BJ (cell line): ENCODE measurements at places on chromosomes 2 and 18. TPM values are rescaled to one million over a fixed set of nuclear protein-coding genes. Genes with fewer than 3 reads are reported as not detected.
A peak's percentile ranks its signal among the peaks of the same experiment; 100 is the strongest.

GRCh38 chr2:229673676-229674075, 40.7 kb downstream of the DNER start:
- DNase-seq, result no peak

GRCh38 chr2:236657801-236658200, 88.2 kb downstream of the ACKR3 start:
- no peak for DNase-seq

- DNase-seq, result no peak
Observed at GRCh38 chr2:3313781-3314375, 63.7 kb downstream of the EIPR1 start.

GRCh38 chr2:208319391-208319790, 53.3 kb downstream of the PIKFYVE start:
- no peak for DNase-seq

GRCh38 chr2:39665811-39666490, at the start of gene TMEM178A:
TSS of gene TMEM178A (plus strand) at chr2:39665917. CDS start at chr2:39665975, 58 bp downstream.
- no peak for DNase-seq

DNA sequence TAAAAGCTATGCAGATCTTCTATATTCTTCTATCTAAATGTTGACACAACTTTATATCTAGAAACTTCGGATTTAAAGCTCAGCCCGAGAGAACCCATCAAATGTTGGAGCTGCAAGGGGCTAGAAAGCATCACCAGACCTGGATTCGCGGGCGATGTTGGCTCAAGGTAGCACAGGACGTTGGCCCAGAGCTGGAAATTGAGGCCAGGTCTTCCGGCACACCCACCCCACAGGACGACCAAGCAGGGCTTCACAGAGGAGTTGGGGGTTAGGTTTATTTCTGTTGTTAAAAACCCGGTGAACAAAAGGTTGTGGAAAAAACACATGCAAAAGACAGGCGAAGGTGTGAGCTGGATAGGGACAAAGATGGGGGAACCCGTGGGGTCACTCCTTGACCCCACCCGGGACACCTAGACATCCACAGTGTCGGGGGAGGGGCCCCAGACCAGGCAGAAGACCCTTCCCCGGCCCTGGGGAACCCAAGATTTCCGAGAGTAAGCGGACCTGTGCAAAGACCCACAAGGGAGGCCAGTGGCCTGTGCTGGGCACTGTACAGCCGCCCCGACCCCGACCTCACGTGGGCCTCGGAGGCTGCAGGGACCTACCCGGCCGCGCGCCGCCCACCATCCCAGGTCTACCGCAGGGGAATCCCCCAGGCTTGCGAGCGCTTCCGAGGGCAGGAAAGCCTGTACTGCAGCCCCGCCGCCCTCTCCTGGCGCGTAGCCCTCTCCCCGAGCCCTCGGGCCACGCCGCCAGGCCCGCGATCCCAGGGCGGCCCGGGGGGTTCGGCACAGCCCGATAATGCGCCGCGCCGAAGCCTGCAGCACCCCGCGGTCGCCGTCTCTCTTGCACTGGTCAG, 1.8 kb upstream of the AGBL5 start:
- no peak for DNase-seq

GRCh38 chr2:96341641-96342040, 6.1 kb downstream of the NCAPH start:
- DNase-seq, result no peak

GRCh38 chr2:108877506-108877905, 90.9 kb downstream of the CCDC138 start:
- no peak for DNase-seq

- DNase-seq, result no peak
Observed at GRCh38 chr2:101806123-101806522, 108.6 kb downstream of the MAP4K4 start.

- peak; percentile 98 for DNase-seq
Observed at GRCh38 chr2:191486584-191487320, 191.2 kb upstream of the NABP1 start.

GRCh38 chr2:174322746-174323145, 12.0 kb upstream of the SP9 start:
- no peak for DNase-seq

GRCh38 chr18:61825386-61825785, 67.4 kb downstream of the RNF152 start:
- no peak for DNase-seq

DNA sequence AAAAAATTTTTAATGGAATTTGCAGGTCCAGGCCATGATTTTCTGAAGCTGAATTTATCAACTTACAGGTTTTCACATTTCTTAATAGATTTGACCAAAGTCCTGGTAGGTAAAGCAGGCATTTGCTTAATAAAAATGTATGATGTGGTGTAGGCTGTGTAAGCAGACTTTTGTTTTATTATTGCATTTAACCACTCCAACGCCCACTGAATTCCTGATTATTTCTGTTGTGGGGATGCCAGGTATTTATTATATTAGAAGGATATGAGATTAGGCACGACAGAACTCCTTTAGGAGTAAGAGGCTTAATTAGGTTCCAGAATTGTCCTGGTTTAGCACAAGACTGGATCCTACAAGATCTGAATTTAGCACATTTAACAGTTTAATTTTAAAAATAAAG, 111.1 kb downstream of the ADCYAP1 start:
- DNase-seq, result no peak

GRCh38 chr2:152542995-152543481, 174.2 kb downstream of the PRPF40A start:
- peak; percentile 83 for DNase-seq

- no peak for DNase-seq
Observed at GRCh38 chr2:222922019-222922800, 61.4 kb downstream of the ACSL3 start.

- no peak for DNase-seq
Observed at GRCh38 chr2:42813763-42814162, 21.4 kb upstream of the HAAO start.

GRCh38 chr2:24080701-24081100, 3.9 kb downstream of the TP53I3 start:
- DNase-seq, result no peak

DNA sequence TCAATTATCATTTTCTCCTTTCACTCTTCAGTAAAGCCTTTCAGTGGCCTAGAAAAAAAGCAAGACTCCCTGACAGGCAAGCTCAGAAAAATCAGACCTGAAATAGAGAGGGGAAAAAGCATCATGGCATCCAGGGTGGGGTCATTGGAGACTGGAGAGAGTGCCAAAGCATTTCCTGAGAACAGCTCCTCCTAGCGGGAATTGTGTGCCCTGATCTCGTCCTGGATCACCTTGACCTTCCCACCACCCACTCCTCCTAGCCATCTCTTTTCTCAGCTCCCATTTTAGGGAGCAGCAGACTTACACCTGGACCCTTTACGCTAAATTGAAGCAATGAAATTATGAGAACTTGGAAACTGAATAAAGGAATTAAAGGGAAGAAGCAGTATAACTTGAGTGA, 176.6 kb downstream of the VWC2L start:
- DNase-seq, result no peak

- DNase-seq, result no peak
Observed at GRCh38 chr18:47108373-47108772, 41.9 kb downstream of the HDHD2 start.

GRCh38 chr2:10617241-10617640, 72.5 kb downstream of the NOL10 start:
- DNase-seq, result no peak

- no peak for DNase-seq
Observed at GRCh38 chr2:386406-387103, 98.7 kb upstream of the ALKAL2 start.

GRCh38 chr2:208101716-208102631, 22.4 kb downstream of the CRYGD start:
- DNase-seq, result no peak

- no peak for DNase-seq
Observed at GRCh38 chr2:219314804-219315468, 5.7 kb upstream of the PTPRN start.

- no peak for DNase-seq
Observed at GRCh38 chr18:55404832-55405465, 183.0 kb downstream of the TCF4 start.

DNA sequence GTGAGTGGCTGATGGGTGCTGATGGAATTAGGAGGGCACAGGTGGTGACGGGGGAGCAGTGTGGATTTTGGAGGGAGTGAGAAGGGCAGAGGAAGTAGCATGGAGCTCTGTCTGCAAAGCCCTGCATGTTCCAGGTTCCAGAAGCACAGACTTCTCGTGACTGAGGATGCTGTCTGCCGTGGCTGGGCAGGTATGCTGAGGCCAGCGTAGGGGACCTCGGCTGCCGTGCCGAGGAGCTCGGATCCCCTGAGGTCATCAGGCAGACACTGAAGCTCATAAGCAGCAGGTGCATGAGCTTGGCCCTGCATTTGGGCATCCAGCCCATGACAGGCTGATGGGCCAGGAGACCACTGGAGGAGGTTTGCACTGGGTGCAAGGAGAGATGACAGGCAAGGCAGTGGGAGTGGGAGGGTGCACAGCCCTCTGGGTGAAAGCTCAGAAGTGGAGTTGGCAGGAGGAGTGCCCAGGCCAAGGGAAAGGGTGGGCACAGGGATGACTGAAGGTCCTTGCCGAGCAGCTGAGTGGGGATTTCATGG, 215.3 kb downstream of the SH3RF3 start:
- DNase-seq, result no peak

DNA sequence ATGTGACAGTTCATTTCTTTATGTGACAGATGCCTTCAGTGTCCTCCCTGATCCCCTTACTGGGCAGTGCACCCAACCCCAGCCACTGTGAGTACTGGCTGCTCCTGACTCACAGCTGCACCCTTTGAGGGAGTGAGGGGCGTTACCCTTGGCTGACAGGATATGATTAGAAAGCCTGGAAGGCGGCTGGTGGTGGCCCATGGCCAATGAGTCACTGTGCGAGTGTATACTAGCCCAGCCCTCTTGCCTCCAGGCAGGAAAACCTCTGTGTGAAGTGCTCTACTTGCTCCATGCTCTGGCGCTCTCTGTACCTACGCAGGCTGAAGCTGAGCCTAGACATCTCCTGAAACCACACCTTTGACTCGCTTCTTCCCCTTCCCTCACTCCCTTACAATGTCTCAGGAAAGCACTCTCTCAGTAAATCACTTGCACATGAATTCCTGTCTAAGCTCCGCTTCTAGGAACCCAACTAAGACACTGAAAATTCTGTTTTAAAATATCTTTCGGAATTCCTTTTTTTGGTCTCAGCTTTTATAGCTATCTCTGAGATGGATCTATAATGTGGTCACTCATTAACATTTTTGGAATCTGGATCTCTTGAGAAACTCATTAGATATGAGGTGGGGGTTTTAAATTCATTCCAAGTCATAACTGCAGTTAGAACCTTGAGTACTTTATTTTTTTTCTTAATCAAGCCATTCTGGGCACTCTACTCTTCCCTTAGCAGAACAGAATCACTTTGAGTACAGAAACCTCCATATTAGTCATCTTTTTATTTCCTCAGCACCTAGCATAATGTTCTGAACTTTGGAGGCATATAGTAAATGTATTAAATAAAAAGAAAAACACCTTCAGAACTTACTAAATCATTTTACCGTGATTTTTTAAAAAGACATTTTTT, 25.3 kb upstream of the STAM2 start:
- DNase-seq, result peak; percentile 93

GRCh38 chr18:49798001-49798400, 15.3 kb downstream of the ACAA2 start:
- no peak for DNase-seq

GRCh38 chr2:96987301-96987909, 1.0 kb upstream of the FAM178B start:
- DNase-seq, result no peak

GRCh38 chr2:202479610-202480009, 103.5 kb downstream of the BMPR2 start:
- DNase-seq, result no peak

- DNase-seq, result no peak
Observed at GRCh38 chr2:50396298-50396631, 635.7 kb downstream of the NRXN1 start.

DNA sequence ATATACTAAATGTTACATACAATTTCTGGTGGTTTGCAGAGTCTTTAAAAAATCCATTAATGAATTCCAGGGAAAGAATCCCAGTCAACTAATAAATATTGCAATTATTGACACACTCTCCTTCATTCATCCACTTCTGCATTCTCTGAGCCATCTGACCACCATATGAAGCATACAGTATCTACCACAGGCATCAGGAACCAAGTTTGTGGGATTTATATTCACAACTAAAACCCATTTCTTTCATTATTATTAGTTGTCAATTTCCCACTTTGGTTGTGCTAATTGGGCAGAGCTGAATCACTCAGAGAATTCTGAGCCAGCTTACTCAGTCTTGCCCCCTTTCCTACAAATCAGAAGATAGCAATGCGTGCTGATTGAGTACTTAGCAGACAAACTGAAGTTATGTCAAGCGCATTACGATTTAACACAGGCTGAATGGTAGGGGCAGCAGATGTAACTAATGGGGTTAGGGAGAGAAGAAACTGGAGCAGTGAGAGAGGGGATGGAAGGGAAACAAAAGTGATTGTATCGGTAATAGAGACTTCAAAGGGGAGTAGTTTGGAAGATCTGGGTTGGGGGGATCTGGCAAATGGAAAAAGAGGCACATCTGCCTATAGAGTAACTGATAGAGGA, 52.3 kb downstream of the ZEB2 start:
- DNase-seq, result no peak

DNA sequence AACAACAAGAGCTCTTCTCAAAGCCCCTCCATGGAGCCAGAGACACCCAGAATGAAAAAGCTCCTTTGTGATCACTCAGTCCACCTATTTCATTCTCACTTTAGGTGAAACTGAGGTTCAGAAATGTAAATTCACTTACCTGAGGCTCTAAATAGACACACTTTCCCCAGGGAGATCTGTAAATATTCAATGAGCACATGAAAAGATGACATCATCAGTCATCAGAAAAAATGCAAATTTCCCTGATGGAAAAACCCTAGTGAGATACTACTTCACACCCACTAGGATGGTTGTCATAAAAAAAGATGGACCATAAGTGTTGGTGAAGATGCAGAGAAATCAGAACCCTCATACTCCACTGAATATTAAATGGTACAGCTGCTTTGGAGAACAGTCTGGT, 339.2 kb downstream of the EN1 start:
- DNase-seq, result no peak

IGFBP5 gene
- 882 and 1,060 TPM in 2 replicates for polyA plus RNA-seq

AKAIN1 gene
- not detected in 2 replicates for polyA plus RNA-seq

SNED1 gene
- polyA plus RNA-seq, result 1.8 and 3.9 TPM in 2 replicates

COL4A4 gene
- 0.33 and 0.36 TPM in 2 replicates for polyA plus RNA-seq

TTC39C gene
- 37.9 and 53.9 TPM in 2 replicates for polyA plus RNA-seq

PRKAG3 gene
- polyA plus RNA-seq, result not detected in 2 replicates

NEU2 gene
- polyA plus RNA-seq, result not detected in 2 replicates

MAP3K19 gene
- polyA plus RNA-seq, result not detected in 2 replicates

IL36RN gene
- polyA plus RNA-seq, result not detected in 2 replicates

CLASP1 gene
- polyA plus RNA-seq, result 7.1 and 12.4 TPM in 2 replicates

TBR1 gene
- polyA plus RNA-seq, result not detected in 2 replicates

GRB14 gene
- 0.29 and 0.32 TPM in 2 replicates for polyA plus RNA-seq

SNX17 gene
- polyA plus RNA-seq, result 134 and 154 TPM in 2 replicates

GREB1L gene
- polyA plus RNA-seq, result 2.7 TPM in 2 replicates
